ENCODE measurements at places on chromosomes 2 and 18.

DNA sequence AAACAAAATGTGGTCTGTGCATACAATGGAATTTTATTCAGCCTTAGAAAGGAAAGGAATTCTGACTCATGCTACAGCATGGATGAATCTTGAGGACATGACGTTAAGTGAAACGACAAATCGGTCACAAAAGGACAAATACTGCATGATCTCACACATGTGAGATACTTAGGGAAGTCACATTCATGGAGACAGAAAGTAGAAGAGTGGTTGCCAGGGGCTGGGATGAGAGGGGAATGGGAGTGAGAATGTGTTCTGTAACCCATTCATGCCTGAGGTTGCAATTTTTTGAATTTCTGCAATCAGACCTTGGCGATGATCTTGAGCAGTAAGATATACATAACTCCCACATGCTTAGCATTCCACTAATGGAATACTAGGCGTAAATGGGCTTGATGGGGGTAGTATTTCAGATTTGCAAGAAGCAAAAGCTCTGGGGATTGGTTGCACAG, 22.0 kb downstream of the FHL2 start:
- no peak for DNase-seq

DNA sequence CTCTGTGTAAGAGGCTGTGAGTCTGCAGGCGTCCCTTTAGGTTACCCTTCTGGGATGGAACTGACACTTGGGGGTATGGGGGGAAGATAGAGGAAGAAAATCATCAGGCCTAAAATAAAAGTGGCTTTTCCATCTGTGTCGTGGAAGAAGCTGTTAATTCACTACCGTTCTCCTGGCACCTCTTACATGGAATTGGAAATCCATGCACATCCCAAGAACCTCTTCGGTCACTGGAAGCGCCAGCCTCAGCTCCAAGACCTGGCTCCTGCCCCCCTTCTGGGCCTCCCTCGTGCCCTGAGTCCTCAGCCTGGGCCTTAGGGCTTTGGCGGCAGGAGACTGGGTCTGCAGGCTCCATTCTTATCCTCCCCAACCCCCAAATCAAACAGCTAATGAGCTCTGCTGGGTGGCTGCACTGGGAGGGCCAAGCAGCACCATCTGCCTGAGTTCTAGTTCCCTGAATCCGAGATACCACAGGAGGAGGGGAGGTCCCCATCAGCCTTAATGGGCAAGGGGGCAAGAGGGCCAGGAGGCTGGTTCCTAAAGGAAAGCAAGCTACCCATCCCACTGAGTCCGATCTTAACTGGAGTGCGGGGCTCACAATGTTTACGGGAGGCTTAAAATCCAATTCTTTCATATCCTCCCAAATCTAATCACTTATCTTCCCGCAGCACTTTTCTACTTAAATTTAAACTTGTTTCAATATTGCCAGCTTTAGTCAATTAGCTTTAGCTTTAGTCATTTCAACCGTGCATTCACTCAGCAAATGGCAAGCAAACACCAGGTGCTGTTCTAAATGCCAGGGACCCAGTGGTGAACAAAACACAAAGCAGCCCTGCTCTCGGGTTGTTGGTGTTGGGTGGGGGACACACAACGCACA, 52.8 kb downstream of the FAM178B start:
- no peak for DNase-seq

- no peak for DNase-seq
Measured at GRCh38 chr2:128437204-128437565, 118.5 kb upstream of the HS6ST1 start.

DNA sequence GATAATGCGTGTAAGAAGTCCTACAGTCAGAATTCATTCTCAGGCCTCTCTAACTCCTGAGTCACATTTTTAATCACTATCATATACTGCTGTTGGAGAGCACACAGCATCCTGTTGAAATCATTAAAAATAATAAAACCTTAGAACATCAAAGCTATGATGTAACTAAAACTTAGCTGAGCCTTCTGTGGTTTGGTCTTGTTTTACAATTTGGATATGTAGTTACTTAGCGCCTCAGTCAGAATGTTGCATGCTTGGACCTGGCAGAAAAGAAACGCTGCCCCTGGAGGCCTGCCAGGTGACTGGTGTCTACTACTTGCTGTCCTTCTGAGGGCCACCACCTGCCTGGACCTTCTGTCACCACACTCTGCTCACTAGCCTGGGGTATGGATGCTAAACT, 261.1 kb upstream of the RASGRP3 start:
- DNase-seq = no peak

GRCh38 chr2:36329746-36330472, 25.7 kb upstream of the CRIM1 start:
- no peak for DNase-seq

DNA sequence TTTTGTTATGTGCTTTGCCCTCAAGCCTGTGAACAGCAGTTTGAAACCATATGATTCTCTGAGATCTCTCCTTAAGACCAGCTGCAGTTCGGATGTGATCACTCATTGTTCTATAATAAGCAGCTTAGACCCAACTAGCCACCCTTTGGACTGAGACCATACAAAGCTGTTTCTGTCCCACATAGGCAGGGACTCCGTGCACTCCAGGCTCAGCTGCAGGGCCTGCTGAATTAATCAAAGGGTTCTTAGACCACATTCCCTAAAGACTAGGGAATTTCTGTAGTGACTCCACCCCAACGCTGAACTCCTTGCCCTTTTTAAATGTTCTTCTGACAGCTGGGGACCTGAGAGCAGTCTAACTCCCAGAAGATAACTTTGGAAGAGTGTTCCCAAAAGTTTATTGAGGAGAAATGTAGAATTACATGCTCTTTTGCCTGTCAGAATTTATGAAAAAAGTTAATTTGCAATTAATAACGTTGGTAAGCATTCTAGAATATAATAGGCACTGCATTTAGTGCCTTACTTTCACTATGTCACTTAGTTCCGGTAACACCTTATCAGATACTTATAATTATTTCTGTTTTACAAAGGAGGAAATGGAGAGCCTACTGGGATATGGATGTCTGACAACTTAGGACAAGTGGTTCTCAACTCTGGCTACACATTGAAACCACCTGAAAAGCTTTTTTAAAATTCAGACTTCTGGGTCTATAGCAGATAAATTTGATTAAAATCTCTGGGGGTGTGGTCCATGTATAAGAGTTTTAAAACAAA, 42.3 kb downstream of the GULP1 start:
- no peak for DNase-seq

GRCh38 chr2:206665251-206665650, 23.0 kb downstream of the FAM237A start:
- DNase-seq = no peak

All from stimulated activated CD8-positive, alpha-beta memory T cell treated with anti-CD3 and anti-CD28 coated beads, Interleukin-15, amount 100 ng/mL, for 48 hours (primary cell).